ENCODE measurements at places on chromosomes 3 and 15.

DNA sequence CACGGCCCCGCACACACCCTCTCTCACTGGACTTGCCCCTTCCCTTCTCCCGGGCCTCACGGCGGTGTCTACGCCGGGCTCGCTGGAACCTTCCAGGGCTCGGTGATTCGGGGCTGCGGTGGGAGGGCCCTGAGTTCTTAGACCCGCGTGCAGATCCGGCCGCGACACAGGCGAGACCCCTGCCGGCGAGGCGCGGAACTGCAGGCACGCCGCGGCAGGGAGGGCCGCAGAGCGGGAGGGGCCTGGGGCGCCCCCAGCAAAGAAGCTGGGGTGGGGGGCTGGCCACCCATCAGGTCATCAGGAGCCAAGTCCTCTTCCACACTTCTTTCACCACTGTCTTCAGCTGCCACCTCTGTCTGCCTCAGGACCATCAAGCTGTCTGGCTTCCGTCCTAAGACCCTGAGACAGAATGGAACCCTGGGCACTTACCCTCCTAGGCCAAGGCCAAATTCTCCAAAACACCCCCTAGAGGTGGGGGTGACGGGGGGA is 164.5 kb downstream of the XXYLT1 start:
- peak; percentile 71 for DNase-seq

GRCh38 chr3:52645549-52645948 is 40.2 kb downstream of the PBRM1 start:
- no peak for DNase-seq

GRCh38 chr3:9190276-9190675 is 59.2 kb downstream of the SRGAP3 start:
- no peak for DNase-seq

- no peak for DNase-seq
Observed at GRCh38 chr15:49163678-49164077, 6.4 kb upstream of the GALK2 start.

GRCh38 chr3:132261506-132261905 is 55.7 kb upstream of the ACP3 start:
- DNase-seq: no peak

- peak; percentile 44 for DNase-seq
Observed at GRCh38 chr3:150528354-150528797, 17.9 kb downstream of the SERP1 start.

DNA sequence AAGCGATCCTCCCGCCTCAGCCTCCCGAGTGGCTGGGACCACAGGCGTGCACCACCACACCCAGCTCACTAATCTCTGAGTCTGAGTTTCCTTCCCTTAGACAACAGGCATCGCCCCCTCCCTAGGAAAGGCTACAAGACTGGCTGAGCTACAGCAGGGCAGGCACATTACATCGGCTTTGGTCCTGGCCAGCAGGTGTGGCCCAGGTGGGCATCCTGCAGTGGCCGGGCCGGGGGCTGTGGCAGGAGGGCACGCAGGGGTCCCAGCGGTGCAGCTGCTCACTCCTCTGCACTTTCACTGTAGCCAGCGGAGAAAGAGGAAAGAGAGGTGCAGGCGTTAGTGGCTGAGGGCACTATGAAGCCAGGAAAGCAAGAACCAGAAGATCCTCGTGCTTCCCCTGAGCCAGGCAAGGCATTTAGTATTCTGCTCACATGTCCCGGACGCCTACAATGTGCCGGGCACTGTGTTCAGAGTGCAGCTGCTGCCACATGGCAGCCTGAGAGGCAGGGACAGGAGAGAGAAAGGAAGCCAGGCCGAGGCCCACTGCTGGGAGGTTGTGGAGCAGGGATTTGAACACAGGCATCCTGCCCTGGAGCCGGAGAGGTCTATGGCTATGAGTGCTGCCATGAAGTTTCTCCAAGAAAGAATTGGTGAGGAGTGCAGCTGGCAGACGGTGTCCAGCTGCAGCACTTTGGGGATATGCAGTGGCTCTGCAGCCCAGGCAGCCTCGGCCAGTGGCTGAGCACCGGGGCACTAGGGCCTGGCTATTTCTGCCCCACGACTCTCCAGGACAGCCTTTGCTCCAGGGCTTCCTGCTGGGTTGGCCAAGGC is 22.3 kb downstream of the GRIP2 start:
- no peak for DNase-seq

GRCh38 chr3:25335356-25335755 is 92.7 kb upstream of the RARB start:
- no peak for DNase-seq

DNA sequence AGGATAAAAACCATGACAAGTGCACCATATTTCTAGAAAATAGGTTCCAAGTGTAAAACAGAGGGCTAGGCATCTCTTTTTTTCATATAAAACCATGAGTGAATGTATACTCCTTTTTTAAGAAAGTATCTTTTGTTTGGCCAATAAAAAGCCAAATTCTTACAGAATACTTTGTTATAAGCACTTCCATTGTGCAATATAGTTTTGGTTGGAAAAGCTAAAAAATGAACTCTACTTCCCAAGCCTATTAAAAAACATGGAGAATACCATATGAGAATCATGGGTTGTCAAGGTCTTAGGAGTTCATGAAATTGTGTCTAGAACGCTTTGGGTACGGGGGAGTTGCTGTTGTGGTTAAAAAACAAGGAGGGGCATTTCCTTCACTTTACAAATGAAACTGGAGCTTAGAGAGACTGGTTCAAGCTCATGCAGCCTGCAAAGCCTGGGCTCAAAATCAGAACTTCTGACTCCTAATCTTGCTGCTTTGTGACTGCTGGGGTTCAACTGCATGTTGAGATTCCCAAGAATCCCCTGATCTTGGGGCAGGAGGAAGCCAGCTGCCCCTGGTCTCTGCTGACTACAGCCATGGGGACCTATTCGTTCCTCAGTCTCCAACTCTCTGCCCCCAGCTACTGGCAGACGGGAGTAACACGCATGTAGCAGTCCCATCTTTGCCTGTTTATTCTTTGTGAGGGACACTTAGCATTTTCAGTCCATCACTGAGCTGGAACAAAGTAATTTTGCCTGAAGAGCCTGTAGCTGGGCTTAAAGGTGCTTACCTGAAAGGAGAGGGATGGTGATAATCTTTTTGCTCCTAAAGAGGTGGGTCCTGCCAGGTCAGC is 229.1 kb downstream of the CHST2 start:
- no peak for DNase-seq

DNA sequence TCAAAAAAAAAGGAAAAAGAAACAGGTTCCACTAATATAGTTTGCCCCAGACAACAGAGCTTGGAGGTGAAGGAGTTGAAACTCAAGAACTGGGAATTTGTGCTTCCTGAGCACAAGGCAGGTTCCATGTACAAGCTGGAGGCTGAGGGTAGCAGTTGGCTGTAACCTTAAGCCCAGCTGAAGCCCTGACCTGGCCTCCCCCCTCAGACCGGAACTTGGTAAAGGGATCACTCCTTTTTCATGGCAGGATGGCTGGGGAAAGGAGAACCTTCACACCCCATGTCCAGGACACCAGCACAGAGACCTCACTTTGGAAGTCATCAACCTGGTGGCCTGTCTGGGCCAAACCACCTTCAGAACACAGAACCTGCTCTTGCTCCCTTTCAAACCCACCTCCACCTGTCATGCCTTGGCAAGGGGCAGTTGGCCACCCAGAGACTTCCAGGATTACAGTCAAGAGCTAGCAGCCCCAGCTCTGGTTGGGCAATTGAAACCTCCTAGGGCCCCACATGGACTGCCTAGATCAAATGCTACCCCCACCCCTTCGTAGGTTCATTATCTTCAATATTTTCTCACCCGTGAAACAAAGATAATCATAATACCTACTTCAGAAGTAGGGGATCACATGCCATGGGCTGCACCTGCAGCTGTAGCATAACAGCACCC is 3.5 kb downstream of the RPL29 start:
- DNase-seq: no peak

DNA sequence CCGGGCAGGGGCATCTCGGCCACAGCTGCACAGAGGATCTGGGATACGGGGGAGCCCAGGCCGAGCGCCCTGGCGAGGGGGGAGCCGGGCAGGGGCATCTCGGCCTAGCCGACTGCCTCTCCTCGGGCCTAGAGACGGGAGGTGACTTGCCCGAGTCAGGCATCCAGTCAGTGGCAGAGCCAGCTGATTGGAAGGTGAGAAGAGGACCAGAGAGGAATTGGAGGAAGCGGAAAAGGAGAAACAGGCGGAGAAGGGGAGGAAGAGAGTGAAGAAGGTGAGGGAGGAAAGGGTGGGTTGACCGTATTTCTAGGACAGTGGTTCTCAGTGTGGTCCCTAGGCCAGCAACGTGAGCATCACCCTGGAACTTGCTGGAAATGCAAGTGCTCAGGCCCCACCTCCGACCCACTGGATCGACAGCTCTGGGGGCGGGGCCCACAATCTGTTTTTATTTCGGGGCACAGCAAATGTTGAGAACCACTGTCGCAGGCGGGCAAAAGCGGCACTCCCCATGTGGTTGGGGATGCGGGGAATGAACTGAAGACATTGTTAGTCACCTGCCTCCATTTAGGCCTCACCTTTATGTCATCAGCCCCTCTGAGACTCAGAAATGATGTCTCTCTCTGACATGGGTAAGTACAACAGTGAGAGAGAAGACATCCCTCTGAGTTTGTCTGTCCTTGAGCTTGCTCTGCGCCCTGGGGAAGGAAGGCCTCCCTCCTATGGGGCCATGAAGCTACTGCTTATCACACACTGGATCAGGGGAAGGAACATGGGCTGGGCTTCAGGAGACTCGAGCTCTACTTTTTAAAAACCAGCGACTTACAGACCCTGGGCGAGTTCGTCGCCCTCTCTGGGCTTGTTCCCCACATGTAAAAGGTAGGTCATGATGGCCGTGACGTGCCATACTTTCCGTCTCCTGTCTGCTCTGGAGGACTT is 1.0 kb upstream of the MELTF start:
- no peak for DNase-seq

DNA sequence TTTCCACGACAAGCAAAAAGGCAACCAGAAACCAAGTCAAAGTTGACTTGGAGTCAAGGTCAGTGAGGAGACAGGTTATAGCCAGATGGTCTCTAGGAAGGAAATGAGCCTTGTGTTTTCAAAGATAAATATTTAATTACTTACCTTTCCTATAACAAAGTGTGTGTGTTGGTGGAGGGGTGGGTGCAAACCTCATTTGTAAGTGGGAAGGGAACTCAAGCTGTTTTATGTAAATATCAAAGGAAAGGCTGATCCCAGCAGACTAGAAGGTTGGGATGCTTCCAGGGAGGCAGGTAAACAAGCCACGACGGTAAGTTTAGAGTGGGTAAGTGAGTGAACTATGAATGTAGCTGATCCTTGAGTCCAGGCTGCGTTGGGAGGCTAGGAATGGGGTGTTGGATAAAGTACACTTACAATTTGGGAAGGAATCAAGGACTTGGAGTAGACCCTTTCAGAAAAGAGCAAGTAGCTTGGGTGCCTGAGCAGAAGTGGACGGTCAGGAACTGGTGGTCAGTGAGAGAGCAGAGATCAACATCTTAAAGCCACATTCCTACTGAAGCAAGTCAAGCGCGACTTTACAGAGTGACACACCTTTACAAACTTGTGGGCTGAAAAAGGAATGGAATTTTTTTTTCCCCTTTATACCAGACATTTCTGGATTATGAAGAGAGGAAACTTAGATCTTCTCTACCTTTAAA is 82.0 kb upstream of the TBL1XR1 start:
- DNase-seq: no peak

GRCh38 chr3:113079218-113079961 is 88.6 kb downstream of the GTPBP8 start:
- no peak for DNase-seq

- DNase-seq: no peak
Observed at GRCh38 chr3:60207905-60208304, 1043.3 kb downstream of the FHIT start.

- no peak for DNase-seq
Observed at GRCh38 chr3:56655709-56656108, 27.4 kb downstream of the TASOR start.

DNA sequence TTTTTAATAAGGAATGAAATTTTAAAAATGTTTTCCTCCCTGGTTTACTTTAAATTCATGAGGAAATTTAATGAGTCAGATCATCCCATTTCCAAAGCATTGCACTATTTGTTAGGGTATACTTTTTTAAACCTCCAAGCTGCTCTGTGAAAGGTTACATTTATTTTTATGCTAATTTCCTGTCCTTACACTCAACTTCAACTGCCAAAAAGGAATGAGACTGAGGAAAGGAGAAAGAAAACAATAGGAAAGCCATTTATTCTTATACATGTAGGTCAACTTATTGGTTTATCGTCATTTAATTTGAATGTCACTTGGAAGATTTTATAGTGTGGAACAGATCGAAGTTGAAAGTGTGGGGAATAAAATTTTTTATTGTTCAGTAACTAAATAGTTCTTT is 104.1 kb downstream of the ALCAM start:
- no peak for DNase-seq

DNA sequence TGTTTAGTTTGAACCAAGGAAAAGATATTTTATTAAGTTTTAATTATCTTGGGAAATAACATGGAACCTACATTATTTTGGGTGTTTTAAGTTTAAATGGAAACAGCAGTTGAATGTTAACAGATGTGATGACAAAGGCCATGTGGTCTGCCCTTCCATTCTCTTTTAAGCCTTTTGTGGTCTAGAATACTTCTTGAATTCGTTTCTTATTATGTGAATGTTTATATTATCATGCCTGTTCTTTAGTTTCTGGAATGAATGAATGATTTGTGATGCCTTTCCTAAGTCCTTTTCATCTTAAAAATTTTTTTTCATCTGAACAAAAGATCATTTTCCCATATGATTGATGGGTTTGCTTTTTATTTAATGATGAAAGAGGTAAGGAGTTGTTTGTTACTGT is 44.6 kb downstream of the SNRK start:
- DNase-seq: no peak

DNA sequence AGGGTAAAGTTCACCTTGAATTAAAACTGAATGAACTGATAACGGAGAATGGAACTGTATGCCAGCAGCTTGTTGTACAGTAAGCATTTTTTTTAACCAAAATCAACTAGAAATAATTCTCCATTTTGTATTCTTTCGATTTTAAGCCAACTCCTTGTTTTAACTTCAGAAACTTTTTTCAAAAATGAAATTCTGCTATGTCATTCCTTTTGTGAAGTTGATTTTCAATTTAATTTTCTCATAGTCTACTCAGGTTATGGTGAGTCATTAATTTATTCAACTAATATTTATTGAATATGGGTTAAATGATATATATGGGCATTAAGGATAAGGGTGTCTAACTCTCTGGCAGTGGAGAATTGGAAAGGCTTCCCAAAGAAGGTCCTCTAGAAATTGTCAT is 53.7 kb downstream of the RASA2 start:
- DNase-seq: no peak

GRCh38 chr15:72923289-72923688 is 129.0 kb upstream of the NEO1 start:
- DNase-seq: no peak

DNA sequence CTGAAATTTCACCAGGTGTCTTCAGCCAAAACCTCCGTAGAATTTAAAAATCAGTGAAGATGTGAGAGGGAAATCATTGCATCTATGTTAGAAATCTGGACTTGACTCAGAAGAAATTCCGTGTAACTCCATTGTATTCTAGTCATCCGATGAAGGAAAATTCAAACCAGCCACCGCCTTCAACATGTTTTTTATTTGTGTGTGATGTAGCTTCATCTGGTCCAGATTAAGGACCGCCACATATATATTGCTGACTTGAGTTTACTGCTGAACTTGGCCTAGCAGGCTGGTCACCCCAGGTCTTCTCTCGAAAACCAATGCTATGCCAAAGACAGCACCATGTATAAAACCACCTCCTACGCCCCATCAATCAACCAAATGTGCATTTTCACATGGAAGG is 120.9 kb downstream of the FOXP1 start:
- DNase-seq: no peak

Measured in CD4-positive, alpha-beta T cell treated with Interleukin-12 subunit alpha and Interleukin-12 subunit beta, for 1 hour (primary cell).